ENCODE measurements at places on chromosomes 6 and 20. TPM values are rescaled to one million over a fixed set of nuclear protein-coding genes. Genes with fewer than 3 reads are reported as not detected.
A peak's percentile ranks its signal among the peaks of the same experiment; 100 is the strongest.

The OSTM1 gene
- total RNA-seq, result 40.7 TPM

The PYGB gene
- 218 TPM for total RNA-seq

The TUBB1 gene
- 0.30 TPM for total RNA-seq

The PHACTR3 gene
- 4.3 TPM for total RNA-seq

- DNase-seq, result no peak
Measured at GRCh38 chr6:118317581-118318563, 230.2 kb upstream of the PLN start.

DNA sequence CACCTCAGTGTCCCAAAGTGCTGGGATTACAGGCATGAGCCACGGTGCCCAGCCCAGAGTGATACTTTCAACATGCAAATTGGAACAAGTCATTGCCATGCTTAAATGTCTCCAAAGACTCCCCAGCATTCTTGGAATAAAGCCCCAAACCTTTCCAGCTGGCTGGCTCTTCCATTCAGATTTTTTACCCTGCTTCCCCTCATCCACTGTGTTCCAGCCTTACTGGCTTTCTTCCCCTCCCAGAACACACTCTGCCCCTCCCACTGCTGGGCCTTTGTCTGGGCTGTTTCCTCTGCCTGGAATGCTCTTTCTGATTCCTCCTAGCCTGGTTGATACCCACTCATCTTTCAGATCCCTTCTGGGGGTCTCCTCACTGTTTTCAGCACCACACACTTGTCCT lies 40.1 kb upstream of the NNAT start:
- no peak for DNase-seq

DNA sequence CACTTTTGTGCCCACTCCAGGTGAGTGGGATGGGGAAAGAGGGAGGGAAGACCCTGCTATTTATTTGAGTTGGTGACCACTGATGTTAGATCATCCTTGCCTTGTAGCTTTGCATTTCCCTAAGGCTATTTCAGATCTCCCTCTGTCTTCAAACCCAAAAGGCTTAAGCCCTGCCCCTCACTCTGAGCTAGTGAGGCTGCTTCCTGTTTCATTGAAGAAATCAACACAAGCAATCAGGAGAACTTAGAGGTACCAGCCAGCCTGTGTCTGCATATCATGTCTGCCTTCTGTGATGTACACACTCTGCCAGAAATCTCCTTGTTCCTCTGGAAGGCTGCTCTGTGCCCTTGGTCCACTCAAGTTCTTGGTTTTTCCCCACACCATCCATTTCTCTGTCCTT lies 135.3 kb downstream of the ARID1B start:
- DNase-seq, result no peak

- peak; percentile 24 for DNase-seq
Measured at GRCh38 chr6:53728570-53729194, 63.1 kb upstream of the KLHL31 start.
